Hematopoietic multipotent progenitor cell (in vitro differentiated cells): ENCODE measurements at places on chromosomes 3 and 15. TPM values are rescaled to one million over a fixed set of nuclear protein-coding genes. Genes with fewer than 3 reads are reported as not detected.

The PP2D1 gene
- total RNA-seq = not detected

The CADM2 gene
- 5.1 TPM for total RNA-seq

The LMAN1L gene
- 0.27 TPM for total RNA-seq

DNA sequence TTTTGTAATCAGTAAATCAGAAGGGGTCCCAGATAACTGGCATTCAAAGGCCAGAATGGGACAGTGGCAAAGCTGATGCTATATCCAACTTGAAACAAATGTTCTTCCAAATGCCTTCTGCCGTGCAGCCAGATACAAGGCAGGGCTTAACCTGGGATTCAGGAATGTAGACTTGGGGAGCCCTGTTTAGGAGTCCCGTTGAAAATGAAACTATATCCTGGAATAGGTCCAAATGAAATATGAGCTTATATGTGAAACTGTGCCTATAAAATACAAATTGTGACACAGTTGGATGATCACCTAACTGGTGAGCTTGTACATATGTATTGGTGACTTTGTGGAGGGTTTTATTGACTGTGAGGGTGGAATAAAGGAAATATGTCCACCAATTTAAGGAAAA, 28.7 kb downstream of the FRMD4B start:
- no peak for DNase-seq

GRCh38 chr3:131275556-131275955, 106.0 kb upstream of the NUDT16 start:
- no peak for DNase-seq

DNA sequence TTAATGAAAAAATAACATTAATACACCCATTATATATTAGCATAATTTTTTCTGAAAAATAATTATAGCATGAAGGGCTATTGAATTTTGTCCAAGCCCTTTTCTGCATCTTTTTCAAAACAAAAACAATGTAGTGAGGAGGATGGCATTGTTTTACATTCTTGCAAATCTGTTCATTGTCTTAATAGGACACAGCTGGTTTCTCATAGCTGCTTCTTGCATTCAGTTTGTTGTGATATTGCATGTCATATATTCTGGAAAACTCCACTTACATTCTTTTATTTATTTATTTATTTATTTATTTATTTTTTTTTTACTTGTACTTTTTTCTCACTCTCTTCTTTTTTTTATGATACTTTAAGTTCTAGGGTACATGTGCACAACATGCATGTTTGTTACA, 107.4 kb downstream of the NR1D2 start:
- DNase-seq = no peak

DNA sequence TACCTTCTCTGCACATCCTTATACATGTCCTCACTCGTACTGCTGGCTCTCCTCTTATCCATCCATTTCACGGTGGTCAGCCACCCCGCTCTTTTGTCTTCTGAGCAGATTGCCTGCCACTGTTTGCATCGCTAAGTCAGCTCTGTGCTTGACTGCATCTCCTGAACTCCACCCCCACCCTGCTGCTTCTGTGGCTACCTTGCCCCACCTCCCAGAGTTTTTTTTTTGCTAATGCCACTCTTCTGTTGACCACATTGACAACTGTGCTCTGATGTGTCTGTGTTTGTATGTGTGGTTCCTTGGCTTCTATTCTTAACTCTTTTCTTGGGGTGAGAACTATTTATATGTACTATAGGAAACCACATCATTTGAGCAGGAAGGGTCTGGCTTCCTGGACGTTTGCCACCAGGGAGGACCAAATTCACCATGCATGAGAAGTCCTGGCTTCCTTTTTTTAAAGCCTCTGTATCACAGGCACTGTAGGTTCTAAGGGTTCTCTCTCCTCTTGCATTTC, 12.8 kb upstream of the MTMR10 start:
- peak; percentile 96 for DNase-seq

GRCh38 chr3:46535746-46536145, 30.4 kb downstream of the LRRC2 start:
- no peak for DNase-seq
